Right forelimb (tissue), 1 donor: ENCODE measurements at places on chromosomes 16 and 17.

DNA sequence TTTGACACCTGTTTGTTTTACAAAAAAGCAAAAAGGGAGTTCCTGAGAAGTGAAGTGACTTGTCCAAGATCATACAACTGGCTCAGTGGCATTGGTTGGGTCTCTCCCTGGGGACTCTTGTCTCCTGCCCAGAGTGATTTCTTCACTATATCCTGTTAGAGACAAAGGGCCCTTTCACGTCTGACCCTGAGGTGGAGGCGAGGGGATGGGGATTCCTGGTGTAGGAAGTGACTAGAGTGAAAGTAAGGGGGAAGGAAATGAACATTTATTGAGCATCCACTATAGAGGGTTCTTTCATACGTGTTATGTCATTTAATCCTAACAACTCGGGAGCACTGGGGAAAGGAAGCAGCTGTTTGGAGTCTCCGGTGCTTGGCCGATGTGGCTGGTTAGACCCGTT, 9.0 kb downstream of the ITGB3 start:
- no peak for DNase-seq

GRCh38 chr16:28210264-28210663, 1.5 kb downstream of the XPO6 start:
- no peak for DNase-seq

DNA sequence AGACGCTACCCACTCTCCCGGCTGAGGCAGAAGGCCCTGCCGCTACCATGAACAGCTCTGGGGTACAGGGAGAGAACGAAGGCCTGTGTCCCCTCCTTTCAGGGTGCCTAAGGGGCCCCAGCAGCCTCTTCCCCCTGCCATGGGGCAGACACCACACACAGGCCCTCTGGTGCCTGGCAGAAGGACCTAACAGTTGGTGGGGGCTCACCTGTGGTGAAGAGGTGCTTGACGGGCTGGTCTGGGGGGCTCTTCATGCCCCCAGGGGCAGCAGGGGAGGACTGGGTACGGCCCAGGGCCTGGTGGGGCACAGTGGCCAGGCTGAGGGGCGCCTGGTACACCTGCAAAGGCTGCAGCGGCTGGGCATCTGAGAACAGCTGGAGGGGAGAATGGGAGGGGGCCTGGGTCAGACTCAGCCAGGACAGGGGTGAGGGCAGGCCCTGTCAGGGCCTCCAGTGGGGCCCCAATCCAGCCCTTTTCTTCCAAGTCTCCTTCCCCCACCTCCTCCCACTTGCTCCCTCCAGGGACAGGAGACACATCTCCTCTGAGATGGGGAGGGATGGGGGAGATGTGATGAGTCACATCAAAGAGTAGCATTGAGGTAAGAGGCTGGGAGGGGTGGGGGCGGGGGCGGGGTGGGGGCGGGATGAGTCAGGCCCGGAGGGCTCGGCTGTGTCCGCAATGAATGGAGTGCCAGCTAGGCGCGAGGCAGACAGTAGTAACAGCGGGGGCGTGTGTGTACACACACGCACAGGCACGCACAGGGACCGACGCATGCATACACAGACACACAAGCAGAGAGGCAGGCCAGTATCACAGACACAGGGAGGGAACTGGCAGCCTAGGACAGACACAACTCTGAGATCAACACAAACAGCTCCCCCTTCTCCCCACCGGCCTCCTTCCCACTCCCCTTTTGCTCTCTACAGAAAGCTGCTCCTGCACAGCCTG, 16.1 kb downstream of the G6PC3 start:
- DNase-seq, result no peak

GRCh38 chr16:21646721-21647561, 5.5 kb downstream of the IGSF6 start:
- no peak for DNase-seq

DNA sequence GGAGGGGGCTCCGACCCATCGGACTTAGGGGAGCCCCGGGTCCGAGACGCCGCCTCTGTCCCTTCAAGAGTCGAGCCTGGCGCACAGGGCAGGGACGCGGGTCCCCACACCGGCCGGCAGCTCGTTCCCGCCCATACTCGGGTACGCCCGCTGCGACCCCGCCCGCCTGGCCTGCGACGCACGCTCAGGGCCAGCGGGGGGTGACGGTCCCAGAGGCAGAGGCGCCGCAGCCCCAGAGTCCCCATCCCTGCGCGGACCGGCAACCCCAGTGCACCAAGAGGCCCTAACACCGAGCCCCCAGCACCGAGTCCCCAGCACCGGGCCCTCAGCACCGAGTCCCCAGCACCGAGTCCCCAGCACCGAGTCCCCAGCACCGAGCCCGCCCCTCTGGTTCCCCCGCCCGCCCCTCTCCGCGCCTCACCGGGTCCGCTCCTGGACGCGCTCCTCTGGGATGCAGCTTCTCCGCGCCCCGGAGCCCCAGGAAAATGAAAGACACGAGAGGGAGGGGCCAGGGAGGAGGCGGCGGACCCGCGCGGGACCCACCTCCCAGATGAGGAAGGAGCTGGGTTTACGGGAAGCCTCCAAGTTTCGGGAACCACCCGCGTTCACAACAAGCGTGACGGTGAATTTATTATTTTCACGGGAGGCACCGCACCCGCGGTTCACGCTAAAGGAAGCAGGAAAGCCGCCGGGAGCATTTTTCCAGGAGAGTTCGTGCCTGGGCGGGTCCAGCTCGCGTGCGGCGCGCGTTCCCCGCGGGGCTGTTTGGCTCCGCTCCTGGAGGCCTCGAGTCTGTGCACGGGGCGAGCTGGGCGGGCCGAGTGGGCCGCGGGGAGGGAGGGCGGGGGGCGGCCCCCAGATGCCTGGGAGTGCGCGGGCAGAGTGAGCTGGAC, at the start of gene SECTM1:
Gene SECTM1, minus strand, starts transcription at position 488 of the 893 bp plus-strand sequence. CDS start 6,526 bp downstream, outside the sequence.
- peak; percentile 83 for DNase-seq

DNA sequence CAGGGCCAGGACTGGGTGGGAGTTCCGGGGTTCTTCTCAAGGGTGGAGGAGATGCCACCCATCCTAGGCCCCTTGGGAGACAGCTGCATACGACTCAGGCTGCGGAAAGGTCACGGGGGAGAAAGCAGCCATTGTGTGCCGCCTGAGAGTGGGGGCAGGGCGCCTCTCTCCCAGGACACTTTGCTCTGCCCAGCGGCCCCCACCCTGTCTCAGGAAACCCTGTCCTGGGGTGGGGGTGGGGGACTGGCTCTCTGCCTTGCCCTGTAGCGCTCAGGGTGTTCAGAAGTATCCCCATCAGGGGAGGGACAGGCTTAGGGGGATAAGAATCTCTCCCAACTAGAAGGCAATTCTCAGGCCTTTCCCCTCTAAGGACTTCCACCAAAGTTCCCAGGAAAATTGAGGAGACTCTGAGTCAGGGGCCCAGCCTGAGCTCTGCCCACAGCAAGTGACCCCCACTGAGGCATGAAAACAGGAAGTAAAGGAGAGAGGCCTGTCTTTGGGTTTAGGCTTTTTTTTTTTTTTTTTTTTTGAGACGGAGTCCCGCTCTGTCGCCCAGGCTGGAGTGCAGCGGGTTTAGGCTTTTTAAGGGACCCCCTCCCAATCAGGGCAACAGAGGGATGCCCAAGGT, 4.9 kb downstream of the GIT1 start:
- DNase-seq, result no peak

DNA sequence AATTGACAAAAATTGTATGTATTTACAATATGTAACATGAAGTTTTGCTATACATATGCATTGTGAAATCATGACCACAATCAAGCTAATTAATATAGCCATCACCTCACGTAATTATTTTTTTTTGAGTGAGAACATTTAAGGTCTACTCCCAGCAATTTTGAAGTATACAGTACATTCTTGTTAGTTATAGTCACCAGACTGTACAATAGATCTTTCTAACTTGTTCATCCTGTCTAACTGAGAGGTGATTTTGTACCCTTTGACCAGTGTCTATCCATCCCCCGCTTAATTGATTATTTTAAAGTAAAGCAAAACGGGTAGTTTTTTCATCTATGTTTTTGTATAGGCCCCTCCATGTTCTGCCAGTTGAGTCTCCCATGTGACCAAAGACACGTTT, 30.3 kb downstream of the NTN1 start:
- DNase-seq, result no peak

DNA sequence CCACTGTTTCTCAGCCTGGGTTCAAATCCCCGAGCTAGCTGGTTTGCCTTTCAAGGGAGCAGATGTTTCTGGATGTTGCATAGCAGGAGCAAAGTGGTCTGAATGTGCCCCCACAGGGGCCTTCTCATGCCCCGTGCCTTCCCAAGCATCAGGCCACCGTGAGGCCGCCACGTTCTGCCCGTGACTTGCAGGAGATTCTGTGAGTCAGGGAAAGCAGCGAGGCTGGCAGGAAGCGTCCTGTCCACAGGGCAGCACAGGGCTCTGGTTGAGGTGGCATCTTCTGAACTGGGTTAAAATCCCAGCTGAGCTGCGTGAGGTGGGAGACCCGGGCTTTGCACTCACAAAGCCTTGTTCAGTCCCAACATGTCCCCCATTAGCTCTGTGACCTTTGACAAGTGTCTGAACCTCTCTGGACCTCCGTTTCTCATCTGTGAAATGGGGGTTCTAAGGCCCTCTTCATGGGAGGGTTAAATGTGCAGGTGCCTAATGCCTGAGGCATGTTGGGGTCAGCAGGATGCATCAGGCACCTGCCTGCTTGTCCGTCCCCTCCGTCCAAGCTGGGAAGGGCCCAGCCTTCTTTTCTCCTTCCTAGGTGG, 94.8 kb upstream of the PLCG2 start:
- no peak for DNase-seq

GRCh38 chr17:71845337-71845736, 275.5 kb upstream of the SOX9 start:
- DNase-seq, result no peak

DNA sequence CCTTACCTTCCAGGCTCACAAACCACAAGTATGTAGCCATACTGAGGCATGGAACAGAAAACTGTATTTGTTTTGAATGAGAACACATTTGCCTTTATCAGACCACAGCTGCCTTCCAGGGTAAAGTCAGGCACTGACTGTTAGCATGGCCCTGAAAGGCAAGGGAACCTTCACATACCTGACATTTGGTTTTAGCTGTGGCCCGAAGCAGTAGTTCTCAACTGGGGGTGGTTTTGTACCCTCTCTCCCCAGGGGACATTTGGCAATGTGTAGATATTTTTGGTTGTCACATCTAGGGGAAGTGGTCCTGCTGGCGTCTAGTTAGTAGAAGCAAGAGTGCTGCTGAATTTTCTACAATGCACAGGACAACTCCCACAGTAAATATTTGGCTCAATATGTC, 9.2 kb downstream of the HERPUD1 start:
- DNase-seq, result no peak

DNA sequence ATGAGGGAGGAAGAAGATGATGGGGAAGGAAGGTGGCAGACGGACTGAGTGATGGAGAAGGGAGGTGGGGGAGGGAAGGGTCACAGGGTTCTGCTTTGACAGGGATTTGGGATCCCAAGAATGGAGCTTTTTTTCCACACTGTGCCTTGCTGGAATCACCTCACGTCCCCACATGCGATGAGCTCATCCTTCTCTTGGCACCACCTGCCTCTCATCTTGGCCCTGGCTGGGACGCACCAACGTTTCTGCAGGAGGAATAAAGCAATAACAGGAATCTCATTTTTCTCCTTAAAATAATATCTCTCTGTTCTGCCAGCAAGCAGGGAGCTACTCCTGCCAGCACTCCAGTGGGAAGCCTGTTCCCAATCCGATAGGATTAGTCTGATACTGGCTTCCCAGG, 47.8 kb downstream of the MEOX1 start:
- DNase-seq, result no peak

DNA sequence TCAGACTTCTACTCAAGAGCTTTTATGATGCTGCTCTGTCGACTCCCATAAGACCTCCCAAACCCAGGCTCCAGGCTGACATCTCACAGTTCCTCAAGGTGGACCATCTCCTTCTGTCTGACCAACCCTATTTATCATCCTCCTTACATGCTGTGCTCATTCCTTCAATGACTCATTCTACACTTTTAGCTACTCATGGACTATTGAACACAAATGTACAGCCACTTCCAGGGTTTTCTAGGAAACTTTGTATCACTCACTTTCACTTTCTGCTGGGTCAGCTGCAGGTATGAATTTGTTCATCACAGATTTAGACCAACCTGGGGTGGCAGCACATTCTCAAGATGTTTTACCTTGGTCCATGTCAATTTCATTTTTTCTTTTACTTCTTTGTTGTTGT, 162.4 kb upstream of the FAM20A start:
- DNase-seq, result no peak

GRCh38 chr17:58120195-58120822, 27.9 kb upstream of the OR4D1 start:
- peak; percentile 62 for DNase-seq

GRCh38 chr16:90002759-90003158, 16.5 kb downstream of the DBNDD1 start:
- DNase-seq, result no peak

- no peak for DNase-seq
These were observed 2.7 kb upstream of the HSD11B2 start for GRCh38 chr16:67428146-67428731.

DNA sequence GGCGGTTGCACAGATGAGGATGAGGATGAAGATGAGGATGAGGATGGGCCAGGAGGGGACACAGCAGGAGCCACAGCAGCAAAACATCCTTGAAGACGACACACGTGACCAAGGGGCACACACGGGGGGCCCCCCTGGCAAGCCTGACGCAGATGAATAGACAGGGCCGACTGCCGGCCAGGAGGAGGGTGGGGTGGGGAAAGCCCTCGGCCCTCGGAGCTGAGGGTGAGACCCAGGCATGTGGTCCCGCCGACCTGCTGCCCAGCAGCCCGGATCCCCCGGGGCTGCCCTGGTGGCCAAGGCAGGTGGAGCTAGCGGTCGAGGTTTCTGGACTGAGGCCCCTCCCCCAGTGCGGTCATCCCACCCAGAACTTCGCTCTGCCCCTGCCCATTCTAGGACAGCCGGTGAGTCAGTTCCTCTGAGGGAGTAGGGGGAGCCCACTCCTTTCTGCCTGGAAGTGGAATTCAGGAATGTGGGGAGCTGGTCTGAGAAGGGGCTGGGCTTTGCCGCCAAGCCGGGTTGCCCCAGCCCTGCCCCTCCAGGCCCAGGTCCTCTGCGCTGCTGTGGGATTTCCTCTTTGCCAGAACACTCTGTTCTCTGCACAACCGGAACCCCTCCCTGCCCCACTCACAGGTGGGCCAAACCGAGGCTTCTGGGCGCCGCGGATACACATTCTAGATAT, 9.9 kb downstream of the CYGB start:
- DNase-seq, result no peak

DNA sequence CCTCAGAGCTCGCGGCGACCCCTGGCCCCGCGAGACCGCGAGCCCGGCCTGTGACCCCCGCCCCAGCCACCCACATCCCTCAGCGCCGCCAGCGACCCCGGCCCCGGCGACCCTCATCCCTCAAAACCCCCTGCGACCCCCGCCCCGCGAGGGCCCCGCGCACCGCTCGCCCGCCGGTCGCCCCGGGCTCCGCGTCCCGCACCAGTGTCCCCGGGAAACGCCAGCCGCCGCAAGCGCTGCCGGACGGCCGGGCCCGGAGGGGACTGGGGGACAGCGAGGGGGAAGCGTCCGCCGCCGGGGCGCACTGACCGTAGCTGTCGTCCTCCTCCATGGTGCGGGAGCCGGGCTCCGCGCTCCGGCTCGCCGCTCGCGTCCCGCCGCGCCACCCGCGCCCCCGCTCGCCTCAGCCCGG, at the start of gene CYTH1:
Gene CYTH1, minus strand, starts transcription at position 381 of the 412 bp plus-strand sequence. Its CDS starts 50 bp downstream, at position 331.
- peak; percentile 51 for DNase-seq

DNA sequence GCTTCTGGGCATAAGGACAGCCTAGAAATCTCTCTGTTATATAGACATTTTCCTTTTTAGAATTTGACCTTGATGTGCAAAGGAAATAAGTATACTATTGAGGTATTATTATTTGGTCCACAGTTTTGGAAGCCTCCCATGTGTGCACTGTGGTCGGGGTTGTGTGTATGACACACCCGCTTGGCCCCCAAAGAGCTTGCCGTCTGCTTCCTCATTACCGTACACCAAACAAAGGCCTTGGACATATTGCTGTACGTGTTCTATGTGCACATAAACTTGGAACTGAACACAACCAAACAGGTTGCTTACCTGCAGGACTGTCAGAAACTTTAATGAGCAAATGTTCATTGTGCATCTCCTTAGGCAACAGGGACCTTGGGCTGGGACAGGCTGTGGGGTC, 38.2 kb downstream of the METRNL start:
- no peak for DNase-seq
